Stimulated activated CD4-positive, alpha-beta T cell treated with anti-CD3 and anti-CD28 coated beads, Interleukin-4, amount 100 ng/mL, for 4 hours (primary cell): ENCODE measurements at places on chromosomes 2 and 18.

DNA sequence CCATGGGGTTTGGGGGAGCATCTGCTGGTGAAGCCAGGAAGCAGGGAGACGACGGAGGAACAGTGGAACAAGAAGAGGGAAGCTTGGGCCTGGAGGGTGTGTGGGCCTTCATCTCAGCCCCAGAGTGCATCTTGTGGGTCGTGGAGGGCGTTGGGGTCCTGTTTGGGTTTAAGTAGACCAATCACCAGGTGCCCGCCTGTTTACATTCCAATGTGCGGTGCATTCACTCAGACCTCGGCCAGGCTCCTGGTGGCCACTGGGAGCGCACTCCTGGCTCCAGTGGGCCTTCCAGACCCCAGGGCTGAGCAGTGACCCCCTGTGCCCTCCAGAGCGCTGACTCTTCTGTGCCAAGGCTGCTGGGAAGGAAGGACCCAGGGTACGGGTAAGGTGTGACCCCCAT lies 293.7 kb downstream of the NDUFA10 start:
- DNase-seq = no peak

- DNase-seq = no peak
Measured at GRCh38 chr2:208985644-208986043, 438.2 kb upstream of the MAP2 start.

- no peak for DNase-seq
Measured at GRCh38 chr2:96985181-96985945, 1.0 kb downstream of the FAM178B start.

- no peak for DNase-seq
Measured at GRCh38 chr18:10400534-10401307, 53.7 kb upstream of the APCDD1 start.

GRCh38 chr2:43648994-43649701 lies 12.1 kb downstream of the PLEKHH2 start:
- no peak for DNase-seq

DNA sequence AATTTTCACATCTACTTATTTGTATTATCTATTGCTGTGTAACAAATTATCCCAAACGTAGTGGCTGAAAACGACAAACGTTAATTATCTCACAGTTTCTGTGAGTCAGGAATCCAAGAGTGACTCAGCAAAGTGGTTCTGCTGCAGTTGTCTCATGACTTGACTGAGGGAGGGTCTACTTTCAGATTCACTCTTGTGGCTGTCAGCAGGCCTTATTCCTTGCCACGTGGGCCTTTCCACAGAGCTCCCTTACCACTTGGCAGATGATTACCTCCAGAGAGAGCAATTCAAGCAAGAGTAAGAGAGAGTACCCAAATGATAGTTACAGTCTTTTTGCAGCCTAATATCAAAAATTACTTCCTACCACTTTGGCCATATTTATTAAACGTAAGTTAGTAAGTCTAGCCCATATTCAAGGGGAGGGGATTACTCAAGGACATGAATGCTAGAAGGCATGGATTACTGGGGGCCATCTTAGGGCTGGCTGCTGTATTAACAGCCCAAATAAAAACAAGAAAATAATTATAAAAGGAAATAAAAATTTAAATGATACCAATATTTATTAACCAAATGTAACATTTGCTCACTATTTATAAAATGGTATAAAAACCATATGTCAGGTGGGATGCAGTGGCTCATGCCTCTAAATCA lies 48.7 kb upstream of the NBEAL1 start:
- DNase-seq = no peak

- DNase-seq = no peak
Measured at GRCh38 chr18:29164020-29164706, 987.2 kb upstream of the CDH2 start.

- no peak for DNase-seq
Measured at GRCh38 chr2:38293152-38293865, 83.8 kb downstream of the ATL2 start.

DNA sequence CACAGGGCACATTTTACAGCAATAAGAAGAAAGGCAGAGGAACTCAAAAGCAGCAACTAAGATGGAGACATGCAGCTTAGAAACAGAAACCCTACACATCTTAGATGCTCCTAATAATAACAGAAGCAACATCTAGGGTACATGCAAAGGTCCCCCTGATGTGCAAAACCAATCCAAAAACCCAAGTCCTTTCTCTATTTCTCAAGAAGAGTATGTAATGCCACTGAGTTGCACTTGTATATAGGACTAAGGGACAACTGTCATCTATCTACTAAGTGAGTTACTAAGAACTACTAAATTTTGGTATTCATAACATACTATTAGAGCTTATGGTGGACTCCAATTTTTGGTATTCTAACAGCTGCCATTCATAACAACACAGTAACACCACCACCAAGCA lies 28.4 kb downstream of the HNRNPLL start:
- DNase-seq = no peak

DNA sequence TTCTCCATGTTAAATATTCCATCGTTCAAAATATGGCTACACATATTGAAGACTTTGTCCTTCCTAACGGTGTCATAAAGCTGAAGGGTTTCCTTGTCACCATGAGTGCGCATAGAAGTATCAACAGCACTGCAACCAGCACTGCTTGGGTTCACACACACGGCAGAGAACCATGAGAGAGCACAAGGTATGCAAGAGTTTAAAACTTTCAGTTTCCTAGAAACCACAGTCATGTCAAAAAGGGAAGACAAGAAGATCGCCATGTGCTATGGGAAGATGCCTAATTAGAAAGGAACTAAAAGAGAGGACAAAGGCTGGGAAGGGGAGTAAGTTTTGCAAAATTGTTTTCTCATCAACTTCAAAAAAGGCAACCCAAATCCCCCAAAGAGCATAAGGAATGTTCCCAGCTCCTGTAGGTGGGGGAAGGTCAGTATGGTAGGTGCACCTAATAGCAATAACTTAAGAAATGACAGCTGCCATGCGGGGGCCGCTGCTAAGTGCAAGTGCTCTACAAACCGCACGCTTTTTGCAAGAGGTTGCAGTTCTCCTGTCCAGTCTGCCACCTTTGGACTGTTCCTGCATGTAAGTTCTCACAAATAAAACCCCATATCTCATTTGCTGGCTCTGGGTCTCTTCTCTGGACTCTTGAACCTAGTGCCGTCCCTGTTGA lies 136.8 kb downstream of the TMEM163 start:
- DNase-seq = no peak

GRCh38 chr2:166665991-166666940 lies 172.2 kb upstream of the SCN7A start:
- no peak for DNase-seq

DNA sequence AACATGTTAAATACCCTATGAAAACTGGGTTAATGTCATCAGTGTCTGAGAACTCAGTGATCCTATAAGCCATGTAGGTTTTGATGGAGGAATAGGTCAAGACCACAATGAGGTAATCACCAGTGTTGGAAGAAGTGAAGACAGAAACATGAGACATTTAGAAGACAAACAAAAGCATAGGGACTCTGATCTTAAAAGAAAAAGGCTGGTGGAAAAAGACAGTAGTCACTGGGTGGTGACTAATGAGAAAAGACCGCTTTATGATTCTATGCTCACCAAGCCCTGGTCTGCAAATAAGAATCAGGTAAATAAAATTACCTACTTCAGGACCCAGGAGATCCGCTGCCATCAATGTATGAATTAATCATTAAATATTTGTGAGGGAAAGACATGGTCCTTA lies 271.9 kb downstream of the GPD2 start:
- no peak for DNase-seq

DNA sequence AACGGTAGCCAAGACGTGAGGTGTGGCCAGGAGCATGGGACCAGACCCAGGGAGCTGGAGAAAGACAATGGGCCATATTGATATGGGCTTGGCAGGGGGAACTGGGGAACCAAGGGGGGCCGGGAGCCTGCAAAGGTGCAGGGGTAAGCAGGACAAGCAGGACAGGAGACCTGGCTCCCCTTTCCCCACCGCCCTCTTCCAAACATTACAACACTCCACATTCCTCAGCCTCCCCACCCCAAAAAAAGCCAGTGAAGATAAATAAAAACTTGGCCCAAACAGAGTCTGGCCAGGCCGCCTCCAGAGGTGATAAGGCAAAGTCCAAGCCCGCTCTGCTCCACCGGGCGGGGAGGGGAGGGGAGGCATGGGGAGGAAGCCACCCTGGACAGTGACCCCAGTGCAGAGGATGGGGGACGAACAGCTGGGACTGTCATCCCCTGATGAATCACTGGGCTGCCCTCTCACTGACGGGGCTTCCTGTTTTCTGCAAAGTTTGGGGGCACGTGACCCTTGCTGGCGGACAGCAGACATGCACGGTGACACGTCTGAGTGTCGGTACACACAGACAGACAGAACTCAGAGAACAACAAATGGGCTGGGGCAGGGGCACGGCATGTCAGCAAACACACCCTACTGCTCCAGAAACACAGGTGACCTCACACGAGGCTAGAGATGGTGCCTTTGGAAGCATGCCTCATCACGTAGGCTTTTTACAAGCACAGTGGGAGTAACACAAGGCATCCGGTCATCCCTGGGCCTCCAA lies 100.2 kb downstream of the TNS1 start:
- DNase-seq = no peak

DNA sequence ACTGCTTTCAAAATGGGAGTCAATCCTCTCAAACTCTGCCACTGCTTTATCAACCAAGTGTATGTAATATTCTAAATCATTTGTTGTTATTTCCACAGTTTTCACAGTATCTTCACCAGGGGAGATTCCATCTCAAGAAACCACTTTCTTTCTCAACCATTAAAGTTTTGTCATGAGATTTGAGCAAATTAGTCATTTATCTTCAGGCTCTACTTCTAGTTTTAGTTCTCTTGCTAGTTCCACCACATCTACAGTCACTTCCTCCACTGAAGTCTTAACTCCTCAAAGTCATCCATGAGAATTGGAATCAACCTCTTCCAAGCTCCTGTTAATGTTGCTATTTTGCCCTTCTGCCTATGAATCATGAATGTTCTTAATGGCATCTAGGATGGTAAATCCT lies 545.8 kb downstream of the ARHGAP15 start:
- no peak for DNase-seq

DNA sequence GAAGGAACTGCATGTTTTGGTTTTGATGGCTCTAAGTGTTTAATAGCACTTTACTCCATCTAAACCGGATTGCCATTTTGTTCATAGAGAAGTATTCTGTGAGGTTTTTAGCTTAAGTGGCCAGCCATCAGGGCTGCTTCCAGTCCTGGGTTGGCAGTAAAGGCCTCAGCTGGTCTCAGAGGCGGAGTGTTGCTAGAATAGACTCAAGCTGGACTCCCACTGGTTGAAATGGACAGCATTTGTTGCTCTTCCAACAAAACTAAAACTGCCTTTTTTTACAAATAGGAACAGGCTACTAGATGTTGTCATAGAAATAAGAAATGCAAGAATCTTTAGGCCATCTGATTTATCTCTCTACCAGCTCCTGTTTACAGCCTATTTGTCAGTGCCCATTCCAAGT lies 126.4 kb downstream of the MAIP1 start:
- DNase-seq = no peak

- no peak for DNase-seq
Measured at GRCh38 chr2:230627806-230628724, 84.6 kb upstream of the CAB39 start.

GRCh38 chr18:21450913-21451312 lies 149.6 kb downstream of the ESCO1 start:
- no peak for DNase-seq
